ENCODE measurements at places on chromosomes 4 and X. TPM values are rescaled to one million over a fixed set of nuclear protein-coding genes. Genes with fewer than 3 reads are reported as not detected.

DYNLT3 gene
- 31.8 TPM for polyA plus RNA-seq

EPGN gene
- not detected for polyA plus RNA-seq

DNA sequence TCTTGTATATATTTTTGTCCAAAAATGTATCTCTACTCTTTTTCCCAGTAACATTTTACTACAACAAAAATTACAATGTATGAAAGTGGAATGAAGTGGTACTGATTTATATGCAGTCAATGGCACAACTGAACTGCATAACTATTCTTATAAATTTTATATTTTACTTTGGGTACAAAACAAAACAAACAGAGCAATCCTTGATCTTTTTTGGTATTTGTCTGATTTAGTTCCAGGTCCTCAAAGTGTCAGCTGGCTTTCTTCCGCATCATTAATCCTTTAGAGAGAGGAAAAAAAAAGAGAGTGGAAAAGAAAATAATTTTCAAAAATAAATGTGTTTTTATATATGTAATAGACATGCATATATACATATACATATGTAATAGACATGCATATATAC lies 252.4 kb upstream of the SLIT2 start:
- H3K27ac ChIP-seq: no peak overlapping the region
- DNase-seq: no peak
- no peaks in the 10 kb centered on the region for H3K4me1 ChIP-seq
- H3K27me3 ChIP-seq: no peaks in the 10 kb centered on the region
- H3K4me3 ChIP-seq: no peak overlapping the region
- no peaks in the 10 kb centered on the region for H3K36me3 ChIP-seq

- peaks cover 14% of the 10 kb centered on the region for H3K36me3 ChIP-seq
- H3K27me3 ChIP-seq: no peaks in the 10 kb centered on the region
- peaks cover 47% of the 10 kb centered on the region for H3K4me1 ChIP-seq
- H3K4me3 ChIP-seq: peak overlapping the region; percentile 78
- peak; percentile 33 for DNase-seq
These were observed 454 bp downstream of the LETM1 start for GRCh38 chr4:1855333-1856070.

NPY1R gene
- 11.6 TPM for polyA plus RNA-seq

Measured in spinal cord (tissue), 10 donors.